ENCODE measurements at places on chromosomes 2 and 18. TPM values are rescaled to one million over a fixed set of nuclear protein-coding genes. Genes with fewer than 3 reads are reported as not detected.

Gene SLC9A4
- 0.08 TPM for total RNA-seq

Gene MEP1B
- total RNA-seq = not detected

Gene MC5R
- total RNA-seq = 0.54 TPM

Gene CXXC1
- total RNA-seq = 96.0 TPM

DNA sequence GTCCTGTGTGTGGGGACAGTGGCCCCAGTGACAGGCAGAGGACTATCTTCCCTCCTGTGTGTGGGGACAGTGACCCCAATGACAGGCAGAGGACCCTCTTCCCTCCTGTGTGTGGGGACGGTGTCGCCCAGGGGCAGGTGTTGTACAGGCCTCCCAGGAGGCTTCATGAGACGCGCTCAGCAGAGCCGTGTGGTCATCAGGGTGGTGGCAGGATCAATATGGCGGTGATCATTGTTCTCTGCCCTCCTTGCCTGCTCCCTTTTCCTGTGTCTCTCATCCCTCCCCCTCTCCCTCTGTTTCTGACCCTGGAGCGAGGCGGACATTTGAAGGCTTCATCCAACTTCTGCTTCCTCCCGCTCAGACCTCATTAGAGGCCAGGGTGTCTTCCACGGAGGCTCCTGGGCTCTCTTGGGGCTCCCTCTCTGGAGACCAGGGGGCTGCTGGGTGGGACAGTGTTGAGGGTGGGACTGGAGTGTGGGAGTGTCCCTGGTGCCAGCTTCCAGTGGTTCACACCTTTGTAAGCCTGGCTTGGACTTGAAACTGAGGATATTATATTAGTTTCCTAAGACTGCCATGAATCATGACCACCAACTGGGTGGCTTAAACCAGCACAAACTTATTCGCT lies 59.5 kb downstream of the ACKR3 start:
- H3K27me3 ChIP-seq = no peaks in the 10 kb centered on the region
- H3K4me1 ChIP-seq = no peaks in the 10 kb centered on the region
- H3K27ac ChIP-seq = no peak overlapping the region
- H3K36me3 ChIP-seq = no peaks in the 10 kb centered on the region
- DNase-seq = peak; percentile 35

- no peak overlapping the region for H3K27ac ChIP-seq
- no peaks in the 10 kb centered on the region for H3K36me3 ChIP-seq
- H3K4me3 ChIP-seq = no peak overlapping the region
- peaks cover 17% of the 10 kb centered on the region for H3K27me3 ChIP-seq
- DNase-seq = no peak
- H3K4me1 ChIP-seq = no peaks in the 10 kb centered on the region
Measured at GRCh38 chr2:130896813-130897212, 60.1 kb downstream of the ARHGEF4 start.

- no peak overlapping the region for H3K27ac ChIP-seq
- peaks cover 8% of the 10 kb centered on the region for H3K27me3 ChIP-seq
- H3K4me1 ChIP-seq = no peaks in the 10 kb centered on the region
Measured at GRCh38 chr2:130726614-130727180, 2.2 kb upstream of the GPR148 start.

GRCh38 chr2:205041472-205042130 lies 496.3 kb downstream of the PARD3B start:
- no peaks in the 10 kb centered on the region for H3K36me3 ChIP-seq
- no peak overlapping the region for H3K4me3 ChIP-seq
- H3K4me1 ChIP-seq = no peaks in the 10 kb centered on the region
- DNase-seq = no peak
- H3K27ac ChIP-seq = no peak overlapping the region

GRCh38 chr2:133416736-133417135 lies 151.5 kb downstream of the NCKAP5 start:
- no peak overlapping the region for H3K4me3 ChIP-seq
- no peaks in the 10 kb centered on the region for H3K36me3 ChIP-seq
- no peak for DNase-seq
- H3K27me3 ChIP-seq = no peaks in the 10 kb centered on the region
- H3K4me1 ChIP-seq = peaks cover 6% of the 10 kb centered on the region

DNA sequence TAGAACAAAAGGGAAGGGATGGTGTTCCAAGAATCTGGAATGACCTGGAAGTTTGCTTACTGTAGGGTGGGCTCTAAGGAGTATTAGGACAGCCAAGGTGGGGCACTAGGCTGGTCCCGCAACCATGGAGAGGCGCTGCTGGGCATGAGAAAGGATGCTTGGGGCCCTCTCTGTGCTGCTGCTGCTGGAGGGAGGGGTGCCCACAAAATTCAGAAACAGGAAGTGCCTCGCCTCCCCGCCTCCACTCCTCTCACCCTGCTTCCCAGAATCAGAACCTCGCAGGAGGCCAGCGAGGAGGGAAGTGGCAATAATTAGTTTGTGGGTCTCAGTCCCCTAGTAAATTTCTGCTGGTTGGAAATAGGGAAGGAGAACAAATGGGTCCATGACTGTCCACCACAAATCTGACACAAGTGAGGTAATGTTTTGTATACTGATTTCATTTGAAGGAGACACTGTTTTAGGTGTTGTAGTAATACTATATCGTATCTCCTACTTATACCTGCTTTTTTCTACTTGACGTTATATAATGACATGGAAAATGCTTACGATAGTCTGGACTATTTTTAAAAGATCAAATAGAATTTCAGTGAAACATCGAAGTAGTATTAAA lies 7.9 kb upstream of the PDCL3 start:
- H3K27ac ChIP-seq = no peak overlapping the region
- H3K4me3 ChIP-seq = no peak overlapping the region
- H3K27me3 ChIP-seq = no peaks in the 10 kb centered on the region
- DNase-seq = no peak
- no peaks in the 10 kb centered on the region for H3K4me1 ChIP-seq

- H3K4me1 ChIP-seq = no peaks in the 10 kb centered on the region
- no peaks in the 10 kb centered on the region for H3K36me3 ChIP-seq
- peak; percentile 37 for DNase-seq
Measured at GRCh38 chr18:79275461-79275860, 120.3 kb upstream of the NFATC1 start.

DNA sequence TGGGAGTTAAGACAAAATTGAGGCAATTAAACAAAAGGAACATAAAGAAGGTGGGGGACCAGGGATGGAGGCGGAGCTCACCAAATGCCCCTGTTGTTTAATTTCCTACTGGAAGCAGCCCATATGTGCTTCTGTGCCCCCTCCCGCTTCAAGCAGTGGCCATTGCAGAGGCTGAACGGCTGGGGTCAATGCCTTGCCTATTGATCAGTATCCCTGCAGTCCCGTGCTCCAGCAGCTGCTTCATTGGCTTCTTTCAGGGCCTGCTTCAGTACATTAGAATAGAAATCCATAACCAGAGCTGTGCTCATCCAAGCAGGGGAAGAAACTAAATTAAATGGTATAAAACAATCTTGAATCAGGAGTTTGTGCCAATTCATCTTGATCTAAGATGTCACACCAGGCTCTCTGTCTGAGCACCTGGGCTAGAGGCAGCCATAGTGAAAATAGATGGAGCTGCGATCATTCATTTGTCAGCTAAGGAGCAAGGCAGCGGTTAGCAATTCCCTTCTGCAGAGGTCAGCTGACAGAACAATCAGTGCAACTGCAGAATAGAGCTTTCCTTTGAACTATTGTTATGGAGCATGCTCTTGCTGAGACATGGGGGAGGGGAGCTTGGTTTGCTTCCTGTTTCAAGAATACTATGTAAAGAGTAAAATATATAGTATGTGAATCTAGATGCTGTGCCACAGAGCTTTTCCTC lies 222.4 kb downstream of the WDR7 start:
- no peaks in the 10 kb centered on the region for H3K27me3 ChIP-seq
- peak overlapping the region; percentile 65 for H3K27ac ChIP-seq
- peak overlapping the region; percentile 10 for H3K4me3 ChIP-seq

DNA sequence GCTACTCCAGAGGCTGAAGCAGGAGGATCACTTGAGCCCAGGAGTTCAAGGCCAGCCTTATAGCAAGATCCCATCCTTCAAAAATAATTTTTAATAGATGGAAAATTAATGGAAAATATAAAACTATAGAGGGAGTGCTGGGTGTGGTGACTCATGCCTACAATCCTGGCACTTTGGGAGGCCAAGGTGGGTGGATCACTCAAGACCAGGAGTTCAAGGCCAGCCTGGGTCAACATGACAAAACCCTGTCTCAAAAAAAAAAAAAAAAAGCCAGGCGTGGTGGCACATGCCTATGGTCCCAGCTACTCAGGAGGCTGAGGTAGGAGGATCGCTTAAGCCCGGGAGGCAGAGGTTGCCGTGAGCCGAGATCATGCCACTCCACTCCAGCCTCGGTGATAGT lies 48.0 kb downstream of the AP1S3 start:
- no peaks in the 10 kb centered on the region for H3K4me1 ChIP-seq
- H3K27me3 ChIP-seq = no peaks in the 10 kb centered on the region
- H3K4me3 ChIP-seq = no peak overlapping the region

GRCh38 chr2:68776124-68776523 lies 41.5 kb downstream of the ARHGAP25 start:
- no peak for DNase-seq
- peaks cover 11% of the 10 kb centered on the region for H3K4me1 ChIP-seq
- H3K4me3 ChIP-seq = no peak overlapping the region
- H3K27ac ChIP-seq = no peak overlapping the region
- no peaks in the 10 kb centered on the region for H3K36me3 ChIP-seq

- H3K27ac ChIP-seq = no peak overlapping the region
- DNase-seq = no peak
- no peaks in the 10 kb centered on the region for H3K4me1 ChIP-seq
- H3K36me3 ChIP-seq = no peaks in the 10 kb centered on the region
- H3K4me3 ChIP-seq = no peak overlapping the region
Measured at GRCh38 chr18:73677450-73677849, 470.2 kb downstream of the FBXO15 start.
